Stimulated activated CD8-positive, alpha-beta memory T cell treated with anti-CD3 and anti-CD28 coated beads, Interleukin-12 subunit alpha, Interleukin-12 subunit beta, amount 100 ng/mL, for 1 hour (primary cell): ENCODE measurements at places on chromosomes 2 and 18.

DNA sequence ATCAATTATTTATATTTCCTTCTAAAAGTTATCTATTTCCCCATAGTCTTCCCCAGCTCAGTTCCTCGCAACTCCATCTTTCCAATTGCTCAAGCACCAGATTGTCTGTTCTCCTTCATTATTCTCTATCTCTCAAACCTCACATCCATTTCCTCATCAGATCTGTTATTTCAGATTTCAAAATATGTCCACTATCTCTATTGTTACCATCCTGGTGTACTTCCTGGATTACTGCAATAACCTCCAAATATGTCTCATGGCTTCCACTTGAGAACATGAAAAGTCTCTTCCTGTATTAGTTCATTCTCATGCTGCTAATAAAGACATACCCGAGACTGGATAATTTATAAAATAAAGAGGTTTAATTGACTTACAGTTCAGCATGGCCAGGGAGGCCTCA lies 641.7 kb upstream of the ZEB2 start:
- DNase-seq: no peak

DNA sequence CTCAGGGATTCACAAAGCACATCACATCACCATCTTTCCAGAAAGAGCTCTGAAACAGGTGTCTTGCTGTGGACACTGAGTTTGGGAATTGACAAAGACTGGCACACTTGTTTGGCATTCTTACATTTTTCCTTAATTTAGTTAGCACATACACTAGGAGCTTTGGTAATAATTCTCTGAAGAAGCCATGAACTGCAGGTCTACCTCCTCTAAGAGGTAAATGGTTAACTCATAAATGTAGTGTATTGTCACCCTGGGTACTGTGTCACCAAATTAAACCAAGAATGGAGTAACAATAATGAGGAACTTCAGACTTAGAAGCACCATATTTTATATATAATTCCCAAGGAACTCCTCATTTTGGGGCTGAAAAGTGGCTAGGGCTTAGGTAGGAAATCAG lies 22.6 kb downstream of the EIF4E2 start:
- DNase-seq: no peak

DNA sequence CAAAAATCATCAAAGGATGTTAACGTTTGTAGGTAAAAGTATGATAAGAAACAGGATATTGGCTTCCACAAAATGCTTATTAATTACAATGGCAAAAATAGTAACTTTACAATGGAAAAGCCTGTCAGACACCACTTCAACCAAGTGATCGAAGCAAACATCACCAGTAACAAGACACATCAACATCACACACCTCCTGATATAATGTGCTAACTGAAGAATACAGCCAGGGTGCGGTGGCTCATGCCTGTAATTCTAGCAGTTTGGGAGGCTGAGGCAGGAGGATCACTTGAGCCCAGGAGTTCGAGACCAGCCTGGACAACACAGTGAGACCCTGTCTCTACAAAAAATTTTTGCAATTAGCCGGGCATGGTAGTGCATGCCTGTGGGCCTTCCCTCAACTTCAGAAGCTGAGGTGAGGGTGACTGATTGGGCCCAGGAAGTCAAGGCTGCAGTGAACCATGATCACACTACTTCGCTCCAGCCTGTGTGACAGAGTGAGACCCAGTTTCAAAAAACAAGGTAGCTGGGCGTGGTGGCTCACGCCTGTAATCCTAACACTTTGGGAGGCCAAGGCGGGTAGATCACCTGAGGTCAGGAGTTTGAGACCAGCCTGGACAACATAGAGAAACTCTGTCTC lies 15.0 kb downstream of the MGAT4A start:
- no peak for DNase-seq

DNA sequence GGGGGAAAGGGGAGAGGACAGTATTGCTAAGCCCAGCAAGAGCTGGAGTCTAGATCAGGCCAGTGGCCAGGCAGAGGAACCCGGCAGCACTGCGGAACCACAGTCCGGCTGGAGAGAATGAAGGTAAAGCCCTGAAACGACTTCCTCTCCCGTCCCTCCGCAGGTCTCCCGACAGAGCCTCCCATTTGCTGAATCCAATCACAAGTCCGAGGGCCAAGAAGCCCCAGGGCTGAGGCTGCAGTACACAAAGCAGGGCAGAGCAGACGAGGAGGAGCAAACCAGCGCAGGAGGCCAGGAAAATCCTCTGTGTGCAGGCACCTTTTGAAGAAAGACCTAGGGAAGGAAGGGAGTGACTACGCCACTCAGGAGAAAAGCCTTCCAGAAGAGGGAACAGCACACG lies 104.4 kb downstream of the OSBPL1A start:
- no peak for DNase-seq

DNA sequence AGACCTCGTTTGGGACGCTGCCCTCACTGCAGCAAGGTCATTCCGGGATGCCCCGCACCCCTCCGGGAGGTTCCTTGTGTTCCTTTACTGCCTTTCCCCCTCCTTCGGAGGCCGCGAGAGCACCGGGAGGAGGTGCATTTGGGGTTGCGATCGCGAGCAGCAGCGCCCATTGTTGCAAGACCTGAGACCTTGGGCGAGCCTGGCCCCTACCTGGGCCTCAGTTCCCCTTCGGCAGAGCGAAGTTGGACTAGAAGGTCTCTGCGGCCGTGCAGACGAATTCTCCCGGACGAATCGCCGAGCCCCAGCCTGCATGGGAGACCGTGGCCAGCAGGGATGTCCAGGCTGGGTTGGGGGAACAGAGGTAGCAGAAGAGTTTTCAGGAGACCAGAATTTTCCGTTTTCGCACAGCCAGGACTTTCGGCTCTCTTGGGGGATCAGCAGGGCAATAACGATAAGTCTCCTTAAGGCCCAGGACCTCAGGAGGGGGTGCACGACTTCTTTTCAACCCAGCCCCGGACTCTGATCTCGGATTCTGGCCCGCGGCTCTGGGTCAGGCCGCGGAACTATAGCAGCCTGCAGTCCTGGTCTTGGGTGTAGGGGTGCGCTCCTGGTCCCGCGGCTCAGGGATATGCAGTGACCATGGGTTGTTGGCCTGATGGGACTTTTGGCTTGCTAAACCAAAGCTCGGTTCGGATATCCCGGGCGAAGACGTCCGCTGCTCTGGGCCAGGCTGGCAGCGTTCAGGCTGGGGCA lies 2.8 kb downstream of the GDF7 start:
- DNase-seq: no peak

- no peak for DNase-seq
These were observed 612.2 kb upstream of the SLC39A10 start for GRCh38 chr2:195044801-195045200.

DNA sequence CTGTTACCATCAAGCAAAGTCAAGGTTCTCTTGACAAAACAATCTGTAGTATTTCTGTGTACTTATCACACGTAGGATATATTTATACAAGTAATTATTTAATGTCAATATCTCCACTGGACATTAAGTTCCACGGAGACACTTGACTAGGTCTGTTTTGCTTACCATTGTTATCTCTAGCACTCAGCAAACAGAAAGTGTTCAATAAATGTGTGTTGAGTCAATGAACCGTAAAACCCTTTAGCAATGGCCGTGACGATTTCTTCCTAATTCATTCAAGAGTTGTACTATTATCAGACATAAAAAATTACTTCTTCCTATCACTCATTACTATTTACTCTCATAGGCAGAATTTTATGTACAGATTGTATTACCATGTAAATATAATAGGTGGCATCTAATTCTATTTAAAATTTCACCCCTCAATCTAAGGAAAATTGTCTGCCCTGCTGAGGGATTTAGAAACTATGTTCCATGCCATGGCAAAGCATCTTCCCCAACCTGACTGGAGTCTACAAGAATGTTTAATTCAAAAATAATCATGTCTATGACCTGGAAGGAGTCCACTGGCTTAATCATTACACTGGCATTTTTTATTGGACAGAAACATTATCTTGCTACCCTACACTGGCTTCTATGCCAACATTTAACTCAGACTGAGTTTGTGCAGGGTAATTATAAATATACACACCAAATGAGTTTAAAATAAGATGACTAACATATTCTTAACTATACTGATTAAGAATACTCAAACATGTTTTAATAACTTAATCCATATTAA lies 301.9 kb downstream of the ZEB2 start:
- no peak for DNase-seq

GRCh38 chr2:63121055-63121834 lies 70.6 kb downstream of the OTX1 start:
- no peak for DNase-seq

GRCh38 chr2:232632904-232633412 lies 446 bp upstream of the EFHD1 start:
- no peak for DNase-seq

DNA sequence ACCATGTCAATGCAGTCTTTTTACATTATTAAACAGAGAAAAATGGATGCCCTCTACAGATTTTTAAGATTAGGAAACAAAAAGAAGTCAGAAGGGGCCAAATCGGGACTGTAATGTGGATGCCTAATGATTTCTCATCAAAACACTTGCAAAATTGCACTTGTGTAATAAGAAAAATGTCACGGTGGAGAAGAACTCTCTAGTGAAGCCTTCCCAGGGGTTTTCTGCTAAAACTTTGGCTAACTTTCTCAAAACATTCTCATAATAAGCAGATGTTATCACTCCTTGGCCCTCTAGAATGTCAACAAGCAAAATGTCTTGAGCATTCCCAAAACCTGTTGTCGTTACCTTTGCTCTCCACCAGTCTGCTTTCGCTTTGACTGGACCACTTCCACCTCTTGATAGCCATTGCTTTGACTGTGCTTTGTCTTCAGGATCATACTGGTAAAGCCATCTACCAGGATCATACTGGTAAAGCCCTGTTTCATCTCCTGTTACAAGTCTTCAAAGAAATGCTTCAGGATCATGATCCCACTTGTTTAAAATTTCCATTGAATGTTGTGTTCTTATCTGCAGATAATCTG lies 226.8 kb downstream of the TNS1 start:
- DNase-seq: no peak

GRCh38 chr18:75439348-75439747 lies 11.8 kb upstream of the SMIM21 start:
- DNase-seq: no peak
